Activated CD8-positive, alpha-beta memory T cell treated with anti-CD3 and anti-CD28 coated beads, Interleukin-2, amount 10 ng/mL, durations not matched to agents 7 days and 5 days (primary cell): ENCODE measurements at places on chromosomes 6 and 20.

DNA sequence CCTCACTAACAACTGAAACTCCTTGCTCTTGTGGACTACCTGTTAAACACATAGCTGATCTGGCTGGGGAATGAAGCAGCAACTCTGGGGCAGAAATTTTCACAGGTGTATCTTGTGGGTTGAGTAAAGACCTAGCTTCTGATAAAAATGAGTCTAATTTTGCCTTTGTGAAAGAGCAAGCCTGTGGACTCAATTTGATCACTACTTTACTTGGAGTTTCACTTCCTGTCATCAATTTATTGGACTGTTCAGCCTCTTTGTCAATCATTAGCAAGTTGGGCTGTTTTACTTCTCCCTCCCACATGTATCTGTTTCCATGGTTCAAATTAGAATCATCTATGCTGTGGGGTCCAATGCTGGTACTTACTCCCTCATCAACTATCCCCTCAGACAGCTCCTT is 29.6 kb upstream of the CRIP3 start:
- no peaks in the 10 kb centered on the region for H3K27me3 ChIP-seq
- no peak overlapping the region for H3K27ac ChIP-seq
- H3K4me3 ChIP-seq, result no peak overlapping the region
- H3K36me3 ChIP-seq, result peaks cover 28% of the 10 kb centered on the region
- peaks cover 7% of the 10 kb centered on the region for H3K4me1 ChIP-seq
- no peak for DNase-seq

- no peaks in the 10 kb centered on the region for H3K4me1 ChIP-seq
- no peaks in the 10 kb centered on the region for H3K36me3 ChIP-seq
- H3K27ac ChIP-seq, result no peak overlapping the region
- DNase-seq, result no peak
Observed at GRCh38 chr20:45187693-45188092, 13.0 kb downstream of the PI3 start.

DNA sequence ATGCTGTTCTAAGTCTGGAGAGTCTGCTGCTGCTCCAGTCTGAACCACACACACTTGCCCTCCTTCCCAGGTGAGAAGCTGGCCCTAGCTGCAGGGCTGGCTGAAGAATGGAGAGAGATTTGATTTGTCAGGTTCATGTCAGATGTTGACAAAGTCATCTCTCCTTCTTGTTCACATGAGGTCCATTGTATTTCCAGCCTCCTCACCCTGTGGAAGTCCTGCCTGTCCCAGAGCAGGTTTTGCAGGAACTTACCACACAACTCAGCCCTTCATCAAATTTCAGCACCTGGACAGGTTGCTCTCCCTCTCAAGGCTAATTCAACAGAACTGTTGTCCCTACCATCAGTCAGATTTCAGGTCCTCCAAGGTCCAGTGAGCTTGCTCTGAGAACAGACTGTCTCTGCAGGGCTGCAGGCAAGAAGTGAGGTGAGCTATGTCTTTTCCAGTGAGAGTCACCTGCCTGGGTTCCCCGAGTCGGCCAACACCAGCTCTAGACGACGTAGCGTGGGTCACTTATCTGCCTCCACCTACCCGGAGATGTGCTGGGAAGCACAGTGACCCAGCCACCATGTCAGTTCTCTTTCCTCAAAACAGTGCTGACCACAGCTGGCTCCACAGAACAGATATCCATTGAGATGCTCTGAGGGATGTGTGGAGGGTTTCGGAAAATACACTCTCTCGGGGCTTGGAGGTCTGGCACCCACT is 58.0 kb upstream of the CD93 start:
- DNase-seq, result no peak
- no peak overlapping the region for H3K27ac ChIP-seq
- peaks cover 66% of the 10 kb centered on the region for H3K4me1 ChIP-seq
- peaks cover 26% of the 10 kb centered on the region for H3K27me3 ChIP-seq
- H3K4me3 ChIP-seq, result no peak overlapping the region

DNA sequence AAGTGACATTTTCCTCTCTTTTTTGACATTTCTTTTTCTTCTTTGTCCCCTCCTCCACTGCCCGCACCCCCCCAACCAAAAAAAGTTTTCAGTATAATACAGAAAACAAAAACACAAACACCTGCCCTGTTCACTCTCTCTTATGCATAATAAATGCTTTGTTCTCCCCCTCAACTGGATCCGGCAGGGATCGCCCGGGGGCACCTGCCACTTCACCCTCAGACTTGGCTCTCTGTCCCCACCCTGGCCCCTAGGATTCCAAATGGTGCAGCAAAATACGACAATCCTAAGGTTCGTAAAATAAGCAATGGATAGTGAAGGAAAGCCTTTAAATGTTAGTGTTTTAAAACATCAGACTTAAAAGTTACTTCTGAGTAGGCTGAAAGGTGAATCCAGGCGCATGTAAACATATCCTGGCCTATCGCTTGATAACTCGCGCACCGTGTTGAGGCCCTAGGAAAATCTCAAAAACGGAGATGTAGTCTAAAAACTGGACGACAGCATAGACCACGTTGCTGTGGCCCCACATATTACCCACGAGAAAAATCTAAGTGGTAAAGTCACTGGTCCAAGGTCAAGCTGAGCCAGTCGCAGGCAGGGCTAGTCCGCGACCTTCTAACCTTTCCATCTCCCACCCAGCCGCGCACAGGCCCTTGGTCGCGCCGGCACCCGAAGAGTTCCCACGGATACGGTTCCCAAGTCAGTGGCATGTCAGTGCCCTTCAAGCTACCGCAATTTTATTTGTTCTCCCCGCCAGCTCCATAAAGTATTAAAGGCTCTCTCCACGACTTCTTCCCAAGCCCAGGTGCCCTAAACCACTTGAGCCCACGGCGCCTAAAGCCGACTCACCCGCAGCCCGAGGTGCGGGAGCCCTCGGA is 130.8 kb downstream of the OGFRL1 start:
- DNase-seq, result no peak
- peak overlapping the region; percentile 0 for H3K4me3 ChIP-seq
- H3K27ac ChIP-seq, result no peak overlapping the region
- peaks cover 59% of the 10 kb centered on the region for H3K27me3 ChIP-seq

DNA sequence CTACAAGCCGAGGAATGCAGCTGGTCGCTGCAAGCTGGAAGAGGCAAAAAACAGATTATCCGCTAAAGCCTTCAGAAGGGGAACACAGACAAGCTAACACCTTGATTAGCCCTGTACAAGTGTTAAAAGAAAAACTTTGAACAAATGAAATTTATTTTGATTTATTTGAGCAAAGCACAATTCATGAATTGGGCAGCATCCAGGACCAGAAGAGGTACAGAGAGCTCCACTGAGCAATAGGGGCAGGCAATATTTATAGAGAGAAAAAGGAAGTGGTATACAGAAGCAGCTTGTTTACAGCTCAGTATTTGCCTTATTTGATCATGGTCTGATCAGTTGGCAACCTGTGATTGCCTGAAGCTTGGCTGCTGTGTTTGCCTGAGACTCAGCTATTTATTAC is 17.6 kb downstream of the HLA-DOB start:
- H3K36me3 ChIP-seq, result no peaks in the 10 kb centered on the region
- peaks cover 81% of the 10 kb centered on the region for H3K27me3 ChIP-seq
- no peak overlapping the region for H3K4me3 ChIP-seq
- DNase-seq, result no peak
- no peak overlapping the region for H3K27ac ChIP-seq
- peaks cover 24% of the 10 kb centered on the region for H3K4me1 ChIP-seq

DNA sequence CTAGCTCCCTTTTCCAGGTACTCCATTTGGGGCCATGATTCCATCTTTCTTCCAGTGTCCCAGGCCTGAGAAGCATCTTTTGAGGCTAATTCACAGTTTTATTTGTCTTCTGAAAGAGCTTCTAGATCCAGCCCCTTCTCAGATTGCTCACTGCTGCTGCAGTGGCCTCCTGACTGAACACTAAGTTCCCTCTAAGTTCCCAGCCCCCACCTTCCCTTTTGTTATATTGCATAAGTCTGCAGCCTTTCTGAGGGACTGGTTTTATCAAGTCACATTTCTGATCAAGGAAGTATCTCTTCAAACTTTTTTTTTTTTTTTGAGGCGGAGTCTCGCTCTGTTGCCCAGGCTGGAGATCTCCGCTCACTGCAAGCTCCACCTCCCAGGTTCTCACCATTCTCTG is 10.7 kb downstream of the MAPRE1 start:
- no peak for DNase-seq
- no peak overlapping the region for H3K4me3 ChIP-seq
- H3K36me3 ChIP-seq, result peaks cover 61% of the 10 kb centered on the region

- DNase-seq, result no peak
- H3K27ac ChIP-seq, result no peak overlapping the region
- no peak overlapping the region for H3K4me3 ChIP-seq
- no peaks in the 10 kb centered on the region for H3K27me3 ChIP-seq
- peaks cover 2% of the 10 kb centered on the region for H3K4me1 ChIP-seq
Observed at GRCh38 chr20:62020935-62021701, 44.6 kb downstream of the TAF4 start.

DNA sequence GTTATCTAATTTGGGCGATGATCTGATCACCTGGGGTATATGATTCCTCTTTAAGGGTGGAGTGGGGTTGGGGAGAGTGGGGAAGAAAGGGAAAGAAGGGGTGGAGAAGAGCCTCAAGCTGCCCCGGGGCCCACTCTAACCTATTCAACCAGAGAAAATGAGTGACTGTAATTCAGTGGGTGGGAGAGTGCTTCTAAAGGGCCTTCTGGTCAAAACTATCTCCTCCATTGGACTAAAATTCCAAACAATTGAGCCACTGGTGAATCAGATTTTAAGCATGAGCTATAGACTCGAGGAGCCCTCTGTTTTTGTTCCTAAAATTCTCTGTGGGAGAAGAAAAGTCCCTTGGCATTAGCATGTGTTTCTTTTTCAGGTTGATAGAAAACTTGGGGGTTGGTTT is 296.8 kb downstream of the CLIC5 start:
- DNase-seq, result no peak
- H3K27ac ChIP-seq, result no peak overlapping the region
- H3K4me1 ChIP-seq, result peaks cover 26% of the 10 kb centered on the region
- H3K27me3 ChIP-seq, result no peaks in the 10 kb centered on the region

DNA sequence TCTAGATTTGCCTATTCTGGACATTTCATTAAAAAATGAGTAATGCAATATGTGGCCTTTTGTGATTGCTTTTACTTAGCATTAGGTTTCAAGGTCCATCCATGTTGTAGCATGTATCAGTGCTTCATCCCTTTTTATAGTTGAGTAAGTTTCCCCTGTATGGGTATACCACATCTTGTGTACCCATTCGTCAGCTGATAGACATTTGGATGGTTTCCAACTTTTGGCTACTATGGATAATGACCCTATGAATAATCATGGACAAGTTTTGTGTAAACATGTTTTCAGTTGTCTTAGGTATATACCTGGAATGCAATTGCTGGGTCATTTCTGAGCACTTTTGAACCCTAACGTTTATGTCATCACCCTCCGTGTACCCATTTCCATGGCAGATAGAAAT is 15.4 kb downstream of the METTL24 start:
- H3K27ac ChIP-seq, result no peak overlapping the region
- no peaks in the 10 kb centered on the region for H3K36me3 ChIP-seq
- DNase-seq, result no peak
- no peaks in the 10 kb centered on the region for H3K4me1 ChIP-seq

DNA sequence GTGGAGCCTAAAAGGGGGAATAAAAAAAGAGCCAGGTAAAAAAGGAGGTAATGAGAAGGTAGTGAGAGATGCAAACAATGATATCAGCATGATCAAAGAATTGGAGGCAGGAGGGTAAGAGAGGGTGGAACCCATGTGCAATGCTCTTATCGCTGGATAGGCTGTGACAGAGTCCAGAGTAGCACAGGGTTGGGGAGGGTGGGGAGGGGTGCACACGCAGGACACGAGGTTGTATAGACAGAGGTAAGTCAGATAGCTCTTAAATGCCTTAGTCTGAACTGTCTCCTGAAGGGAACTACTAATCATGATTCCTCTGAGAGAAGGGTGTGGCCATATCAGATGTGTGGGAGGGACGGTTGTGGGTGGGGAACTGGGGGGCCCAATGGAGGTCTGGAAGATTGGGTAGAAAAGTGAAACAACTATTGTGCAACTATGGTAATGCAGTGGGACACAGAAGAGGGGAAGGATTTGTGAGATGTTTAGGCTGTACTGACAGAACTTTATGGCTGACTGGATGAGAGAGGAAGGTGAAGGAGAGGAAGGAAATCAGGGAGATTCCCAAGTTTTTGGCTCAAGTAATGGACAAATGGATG is 354.8 kb downstream of the BTBD9 start:
- no peaks in the 10 kb centered on the region for H3K27me3 ChIP-seq
- peaks cover 13% of the 10 kb centered on the region for H3K4me1 ChIP-seq
- H3K36me3 ChIP-seq, result peaks cover 7% of the 10 kb centered on the region
- no peak overlapping the region for H3K27ac ChIP-seq
- DNase-seq, result no peak
- no peak overlapping the region for H3K4me3 ChIP-seq

- peaks cover 6% of the 10 kb centered on the region for H3K36me3 ChIP-seq
- DNase-seq, result no peak
- peaks cover 3% of the 10 kb centered on the region for H3K4me1 ChIP-seq
- no peak overlapping the region for H3K27ac ChIP-seq
- H3K4me3 ChIP-seq, result no peak overlapping the region
- no peaks in the 10 kb centered on the region for H3K27me3 ChIP-seq
Observed at GRCh38 chr20:10626896-10627295, 46.9 kb downstream of the JAG1 start.

- H3K27ac ChIP-seq, result no peak overlapping the region
- H3K27me3 ChIP-seq, result no peaks in the 10 kb centered on the region
- peaks cover 53% of the 10 kb centered on the region for H3K36me3 ChIP-seq
- peaks cover 9% of the 10 kb centered on the region for H3K4me1 ChIP-seq
- DNase-seq, result no peak
Observed at GRCh38 chr6:149242883-149243282, 74.6 kb upstream of the TAB2 start.

GRCh38 chr20:59223182-59223601 is 59.6 kb downstream of the ZNF831 start:
- H3K4me1 ChIP-seq, result peaks cover 7% of the 10 kb centered on the region
- H3K27ac ChIP-seq, result no peak overlapping the region
- peaks cover 2% of the 10 kb centered on the region for H3K27me3 ChIP-seq
- no peak overlapping the region for H3K4me3 ChIP-seq

DNA sequence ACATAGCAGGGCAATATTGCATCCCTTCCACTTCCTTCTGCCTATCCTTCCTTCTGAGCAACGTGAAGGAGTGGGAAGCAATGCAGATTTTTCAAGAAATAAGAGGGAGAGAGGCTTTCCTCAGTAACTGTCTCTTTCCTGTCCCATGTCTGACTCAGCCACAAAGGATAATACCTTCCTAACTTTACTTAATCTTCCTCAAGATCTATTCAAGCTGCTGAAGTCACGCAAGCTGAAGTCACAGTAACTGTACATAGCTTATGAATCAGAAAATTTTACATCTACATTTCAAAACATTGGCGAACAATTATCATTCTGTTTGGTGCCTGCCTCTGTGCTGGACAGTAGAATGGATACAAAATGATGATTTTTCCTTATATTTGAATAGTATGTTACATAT is 86.4 kb upstream of the POU3F2 start:
- no peak overlapping the region for H3K27ac ChIP-seq
- DNase-seq, result no peak
- H3K27me3 ChIP-seq, result no peaks in the 10 kb centered on the region
- H3K36me3 ChIP-seq, result no peaks in the 10 kb centered on the region

- DNase-seq, result no peak
- no peaks in the 10 kb centered on the region for H3K27me3 ChIP-seq
- no peak overlapping the region for H3K27ac ChIP-seq
- H3K4me3 ChIP-seq, result no peak overlapping the region
- H3K36me3 ChIP-seq, result no peaks in the 10 kb centered on the region
Observed at GRCh38 chr20:34058831-34059230, 53.2 kb downstream of the EIF2S2 start.
